Effector CD8-positive, alpha-beta T cell (primary cell): ENCODE measurements at places on chromosomes 6 and 20.

GRCh38 chr6:16948396-16948795 lies 153.5 kb upstream of the STMND1 start:
- DNase-seq, result no peak

DNA sequence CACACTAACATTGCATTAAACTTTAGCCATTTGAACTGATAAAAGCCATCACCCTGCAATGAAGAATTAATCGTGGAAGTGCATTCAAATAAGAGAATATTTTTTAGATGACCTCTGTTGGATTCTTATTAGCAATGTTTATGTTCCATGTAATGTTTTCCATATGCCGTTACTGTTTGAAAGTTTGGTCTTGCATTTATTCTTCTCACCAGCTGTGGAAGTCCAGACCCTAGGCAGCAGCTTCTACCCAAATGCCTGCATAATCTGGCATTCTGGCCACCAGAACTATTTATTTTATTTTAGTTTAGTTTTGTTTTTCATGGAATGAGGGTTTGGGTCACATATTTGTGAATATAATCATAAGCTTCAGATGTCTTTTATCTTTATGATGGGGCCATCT lies 140.4 kb downstream of the SAMD5 start:
- DNase-seq, result no peak

DNA sequence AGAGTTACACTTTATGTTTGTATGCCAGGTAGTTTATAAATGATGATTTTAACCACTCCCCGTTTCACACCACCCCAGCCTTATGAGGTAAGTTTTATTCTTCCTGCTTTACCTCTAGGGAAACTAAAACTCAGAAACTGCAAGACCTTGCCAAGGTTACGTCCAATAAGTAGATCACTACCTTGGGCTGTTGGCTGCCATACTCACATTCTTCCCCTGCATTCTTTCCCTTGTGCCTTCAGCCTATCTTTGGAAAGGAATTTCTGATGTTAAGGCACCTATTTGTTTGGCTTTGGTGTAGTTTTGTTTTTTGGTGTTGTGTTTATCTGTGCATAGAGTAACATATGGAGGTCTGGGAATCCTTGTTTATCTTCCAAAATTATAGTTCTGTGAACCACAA lies 122.1 kb downstream of the UST start:
- DNase-seq, result no peak

GRCh38 chr6:139649732-139650131 lies 275.3 kb upstream of the CITED2 start:
- DNase-seq, result no peak

- no peak for DNase-seq
Observed at GRCh38 chr6:170192905-170193304, 98.0 kb downstream of the DLL1 start.

DNA sequence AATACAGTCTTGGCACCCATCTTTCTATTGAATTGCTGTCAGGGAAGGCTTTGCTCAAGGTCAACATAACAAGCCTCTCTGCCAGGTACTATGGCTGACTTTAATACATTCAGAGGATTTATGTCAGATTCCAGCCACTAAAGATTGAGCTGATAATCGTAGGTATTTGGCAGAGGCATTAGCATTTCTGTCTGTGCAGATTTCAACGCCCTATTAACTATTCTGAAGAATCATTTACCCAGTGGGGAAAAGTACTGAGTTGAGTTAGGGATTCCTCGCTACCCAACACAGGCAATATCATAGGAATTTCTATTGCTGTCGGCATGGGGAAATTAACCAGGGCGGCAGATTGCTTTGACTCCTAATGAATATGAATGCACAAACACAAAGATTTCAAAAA lies 233.7 kb upstream of the SPTLC3 start:
- no peak for DNase-seq

DNA sequence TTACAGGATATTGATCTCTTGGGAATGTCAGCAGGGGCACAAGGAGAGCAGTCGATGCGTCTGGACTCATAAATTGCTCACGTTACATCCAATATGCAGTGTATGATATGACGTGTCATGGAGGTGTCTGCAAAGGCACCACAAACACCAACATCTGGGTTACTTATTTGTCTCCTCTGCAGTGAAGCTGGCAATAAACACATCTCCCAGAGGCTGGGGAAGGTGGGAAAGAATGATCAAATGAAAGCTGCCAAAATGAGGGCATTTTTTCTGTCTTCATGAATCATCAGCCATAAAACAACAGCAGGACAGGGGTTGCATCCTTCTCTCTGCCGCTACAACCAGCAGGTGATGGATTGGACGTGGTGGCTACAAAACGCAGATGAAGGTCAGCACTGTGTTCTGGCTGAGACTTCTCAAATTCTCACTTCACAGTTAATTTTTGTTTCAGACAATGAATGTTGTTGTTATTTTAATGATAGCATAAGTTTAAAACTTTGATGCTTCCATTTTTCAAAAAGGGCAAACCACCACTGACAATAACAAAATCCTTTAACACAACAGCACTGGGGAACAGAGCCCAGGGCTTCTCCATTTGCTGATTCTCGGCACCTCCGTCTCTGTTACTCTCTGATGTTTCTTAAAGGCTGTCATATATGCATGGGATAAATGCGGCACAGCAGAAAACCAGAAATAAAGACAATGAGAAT lies 47.5 kb downstream of the ERMARD start:
- no peak for DNase-seq

GRCh38 chr6:134517145-134517658 lies 199.3 kb upstream of the SGK1 start:
- no peak for DNase-seq

DNA sequence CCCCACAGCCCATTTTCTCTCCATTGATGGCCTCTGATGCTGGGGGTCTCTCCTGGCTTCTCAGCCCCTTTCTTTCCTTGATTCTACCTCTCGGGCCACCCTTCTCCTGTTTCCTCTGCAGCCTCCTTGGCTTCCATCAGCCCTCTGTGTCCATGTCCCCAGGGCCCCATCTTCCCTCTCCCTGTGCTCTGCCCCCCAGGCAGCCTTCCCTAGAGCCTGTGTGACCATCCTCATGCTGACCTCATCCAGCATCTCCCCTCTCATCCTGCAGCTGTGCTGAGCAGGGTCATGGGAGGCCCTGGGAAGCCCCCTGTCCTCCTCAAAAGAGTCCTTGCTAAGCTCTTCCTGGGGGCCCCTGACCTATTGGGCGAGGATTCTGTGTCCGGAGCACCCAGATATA lies 73.4 kb upstream of the NNAT start:
- no peak for DNase-seq

DNA sequence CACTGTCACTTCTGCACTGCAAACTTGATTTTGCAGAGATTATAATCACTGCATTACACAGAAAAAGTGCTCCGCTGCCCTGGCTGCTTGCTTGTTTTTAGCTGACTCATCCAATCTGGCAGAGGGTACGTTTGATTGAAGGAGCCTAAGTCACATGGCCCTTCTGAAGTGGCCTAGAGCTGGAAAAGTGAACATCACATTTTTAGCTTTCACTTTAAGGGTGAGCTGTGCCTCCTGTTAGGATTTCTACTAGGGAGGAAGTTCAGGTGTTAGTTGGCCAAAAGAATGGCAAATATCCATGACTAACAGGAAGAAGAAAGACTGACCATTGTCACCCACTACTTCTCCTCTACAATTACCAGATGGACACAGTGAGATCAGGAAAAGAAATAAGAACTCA lies 889.1 kb upstream of the MAP3K7 start:
- no peak for DNase-seq

GRCh38 chr6:13099771-13100170 lies 228.6 kb downstream of the TBC1D7 start:
- no peak for DNase-seq

- no peak for DNase-seq
Observed at GRCh38 chr6:139538366-139538765, 163.9 kb upstream of the CITED2 start.

GRCh38 chr6:17478223-17478907 lies 85.0 kb downstream of the CAP2 start:
- no peak for DNase-seq

DNA sequence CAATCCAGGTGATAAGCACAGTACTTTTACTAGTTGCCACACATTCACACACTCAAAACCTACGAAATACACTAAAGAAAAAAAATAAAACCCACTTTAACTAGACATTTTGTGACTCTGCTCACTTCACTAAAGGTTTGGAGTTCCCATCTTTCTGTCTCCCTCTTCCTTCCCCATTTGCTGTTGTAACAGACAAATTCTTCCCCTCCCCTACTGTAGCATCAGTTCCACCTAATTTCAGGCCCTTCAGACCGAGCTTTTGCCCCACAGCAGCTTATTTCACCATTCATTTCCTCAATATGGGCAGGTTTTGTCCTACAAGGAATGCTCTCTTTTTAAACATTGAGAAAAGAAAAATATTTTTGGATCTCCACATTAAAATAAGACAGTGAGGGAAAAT lies 31.3 kb upstream of the MRAP2 start:
- DNase-seq, result no peak

DNA sequence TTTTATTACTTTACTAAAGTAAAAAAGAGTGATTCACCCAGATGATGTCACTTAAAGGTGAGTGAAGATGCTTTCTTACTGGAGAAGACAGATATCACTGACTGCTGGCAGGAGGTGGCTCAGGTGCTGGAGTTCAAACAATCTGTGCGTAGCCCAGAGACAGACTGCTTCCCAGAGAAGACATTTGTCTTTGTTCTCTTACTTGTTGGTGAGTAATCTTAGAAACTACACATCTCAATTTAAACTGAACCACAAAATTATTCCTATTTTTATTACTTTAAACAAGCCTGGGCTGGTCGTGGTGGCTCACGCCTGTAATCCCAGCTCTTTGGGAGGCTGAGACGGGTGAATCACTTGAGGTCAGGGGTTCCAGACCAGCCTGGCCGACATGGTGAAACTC lies 92.2 kb downstream of the CEP162 start:
- DNase-seq, result no peak

DNA sequence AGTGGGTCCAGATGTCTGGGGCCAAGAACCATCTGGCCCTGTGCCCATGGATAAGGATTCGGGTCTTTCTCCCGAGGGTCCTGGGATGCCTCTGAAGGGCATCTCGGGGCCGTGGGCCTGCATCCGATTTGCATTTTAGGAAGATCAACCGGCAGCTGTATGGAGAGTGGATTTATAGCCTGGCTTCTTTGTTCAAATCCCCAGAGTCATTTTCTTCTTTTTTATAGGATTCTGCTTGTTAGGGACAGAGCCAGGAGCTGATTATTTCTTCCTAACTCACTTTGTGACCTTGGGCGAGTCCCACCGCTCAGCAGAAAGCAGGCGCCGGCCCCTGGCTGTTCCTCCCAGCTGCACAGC lies 52.9 kb upstream of the APCDD1L start:
- DNase-seq, result no peak

DNA sequence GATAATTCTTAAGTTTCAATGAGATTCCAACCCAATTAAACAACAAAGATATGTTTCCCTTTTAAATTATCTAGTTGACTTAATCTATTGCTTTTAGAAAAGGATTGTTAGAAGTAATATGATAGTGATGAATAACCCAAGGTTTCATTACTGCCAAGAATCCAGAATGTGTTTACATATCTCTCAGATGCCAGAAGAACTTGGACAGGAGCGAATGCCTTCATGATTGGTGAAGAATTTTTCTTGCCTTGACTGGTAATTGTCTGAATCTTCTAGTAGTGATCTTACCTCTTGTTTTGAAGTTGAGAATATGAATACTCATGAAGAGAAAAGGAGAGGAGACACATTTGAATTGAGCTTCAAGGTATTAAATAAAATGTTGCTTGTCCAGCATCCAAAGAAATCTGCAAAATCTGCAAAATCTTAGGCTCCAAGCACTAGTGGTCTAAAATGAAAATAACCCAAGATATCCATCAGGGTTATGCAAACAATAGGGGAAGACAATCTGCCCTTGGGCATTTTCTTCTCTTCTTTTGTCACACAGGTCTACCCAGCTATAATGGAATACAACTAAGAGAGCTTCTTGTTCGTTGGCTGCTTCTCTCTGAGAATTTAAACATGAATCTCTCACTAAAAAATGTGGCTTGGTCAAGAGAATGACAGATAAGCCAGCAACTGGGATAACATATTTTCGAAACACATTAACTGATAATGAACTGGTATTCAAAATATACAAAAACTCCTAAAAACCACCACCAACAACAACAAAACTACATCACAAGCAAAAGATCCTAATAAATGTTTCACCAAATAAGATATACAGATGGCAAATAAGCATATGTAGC lies 928.9 kb downstream of the EYS start:
- no peak for DNase-seq

GRCh38 chr20:5612581-5613301 lies 137.5 kb upstream of the SHLD1 start:
- DNase-seq, result no peak

- no peak for DNase-seq
Observed at GRCh38 chr6:95515975-95516374, 61.4 kb upstream of the MANEA start.

DNA sequence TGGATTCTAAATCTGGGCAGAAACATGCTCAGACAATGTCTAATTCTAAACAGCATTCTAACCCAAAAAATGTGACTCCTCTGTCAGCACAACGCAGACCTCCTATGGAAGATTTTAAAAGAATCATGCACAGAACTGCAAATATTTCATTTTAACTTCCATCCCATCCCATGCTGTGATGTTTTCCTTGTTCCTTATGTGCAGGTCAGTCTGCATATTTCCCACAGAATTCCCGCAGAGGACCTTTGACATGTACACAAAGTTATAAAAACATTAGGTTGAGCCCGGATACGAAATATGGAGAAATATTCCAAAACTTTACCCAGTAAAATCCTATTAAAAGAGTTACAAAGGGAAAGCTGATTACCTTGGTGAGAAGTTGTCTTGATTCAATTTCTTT lies 467.1 kb upstream of the EPHA7 start:
- no peak for DNase-seq

DNA sequence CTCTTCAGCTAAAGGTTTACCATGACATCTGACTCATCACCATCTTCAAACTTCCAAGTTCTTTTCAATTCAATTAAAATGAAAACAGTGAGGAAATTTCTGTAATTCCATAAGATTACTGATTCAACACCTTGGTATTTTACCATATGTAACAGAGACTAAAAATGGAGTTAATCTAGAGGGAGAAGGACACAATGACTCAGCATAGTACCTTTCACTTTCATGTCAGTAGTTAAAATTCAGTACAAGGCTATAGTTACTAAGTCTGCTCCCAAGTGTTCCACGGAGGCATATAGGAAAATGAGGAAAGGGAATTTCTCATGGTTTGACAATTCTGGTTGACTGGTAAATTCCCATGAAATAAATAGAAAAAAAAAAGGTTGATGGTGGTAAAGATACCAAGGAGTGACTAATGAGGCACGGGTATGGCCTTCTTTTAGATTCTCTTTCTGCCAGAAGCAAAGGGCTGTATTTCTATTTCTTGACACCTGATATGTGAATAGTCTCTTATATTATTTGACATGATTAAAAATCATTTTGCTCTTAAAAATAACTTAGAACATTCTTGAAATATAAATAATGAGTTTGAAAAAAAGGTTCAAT lies 526.7 kb upstream of the ADGRB3 start:
- no peak for DNase-seq

GRCh38 chr6:63236398-63236817 lies 25.1 kb downstream of the FKBP1C start:
- no peak for DNase-seq

- DNase-seq, result peak; percentile 77
Observed at GRCh38 chr6:41786451-41787218, 859 bp upstream of the TOMM6 start.
